Activated naive CD4-positive, alpha-beta T cell treated with anti-CD3 and anti-CD28 coated beads, Interleukin-2, amount 50 U/mL, for 72 hours (primary cell): ENCODE measurements at places on chromosomes 11 and 22.

DNA sequence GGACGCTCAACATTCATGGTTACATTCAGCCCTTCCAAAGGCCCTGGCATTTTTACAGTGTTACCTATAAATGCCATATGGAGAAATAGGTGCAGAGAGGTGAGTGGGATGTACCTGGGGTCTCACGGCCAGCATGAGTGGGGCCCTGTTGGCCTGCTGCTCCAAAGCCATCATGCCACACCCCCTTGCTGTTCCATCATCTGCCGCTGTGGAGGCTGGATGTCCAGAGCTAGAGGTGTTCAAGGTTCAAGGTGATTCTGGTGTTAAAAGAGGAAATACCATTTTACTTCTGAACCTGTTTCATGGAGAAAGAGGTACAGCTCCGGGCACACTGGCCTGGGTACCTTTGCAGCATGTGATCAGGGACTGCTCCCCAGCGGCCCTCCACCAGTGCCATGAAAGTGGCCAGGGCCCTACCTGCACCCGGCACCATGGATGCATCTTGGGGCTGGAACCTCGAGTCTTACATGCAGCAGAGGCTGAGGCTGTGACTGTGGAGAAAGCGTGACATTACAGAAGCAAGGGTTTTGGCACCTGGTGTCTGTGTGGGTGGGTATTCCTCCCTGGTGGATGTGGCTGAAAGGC is 68.6 kb downstream of the PARVB start:
- DNase-seq, result no peak

DNA sequence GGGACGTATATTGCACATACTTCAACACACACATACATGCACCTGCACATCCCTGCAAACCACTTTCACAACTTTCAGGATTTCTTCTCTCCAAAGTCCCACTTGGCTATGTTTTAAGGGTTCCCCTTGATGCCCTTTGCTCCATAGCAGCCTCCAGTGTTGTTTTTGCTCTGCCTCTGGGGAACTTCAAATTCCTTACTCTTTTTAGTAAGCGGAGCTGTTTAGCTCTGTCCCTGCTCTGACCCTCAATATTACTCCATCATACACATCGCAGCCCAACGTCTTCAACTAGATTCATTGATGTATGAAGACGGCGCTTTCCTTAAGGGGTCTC is 18.3 kb downstream of the PRR5L start:
- DNase-seq, result no peak

- DNase-seq, result no peak
Observed at GRCh38 chr11:109704432-109704831, 282.4 kb downstream of the C11orf87 start.

DNA sequence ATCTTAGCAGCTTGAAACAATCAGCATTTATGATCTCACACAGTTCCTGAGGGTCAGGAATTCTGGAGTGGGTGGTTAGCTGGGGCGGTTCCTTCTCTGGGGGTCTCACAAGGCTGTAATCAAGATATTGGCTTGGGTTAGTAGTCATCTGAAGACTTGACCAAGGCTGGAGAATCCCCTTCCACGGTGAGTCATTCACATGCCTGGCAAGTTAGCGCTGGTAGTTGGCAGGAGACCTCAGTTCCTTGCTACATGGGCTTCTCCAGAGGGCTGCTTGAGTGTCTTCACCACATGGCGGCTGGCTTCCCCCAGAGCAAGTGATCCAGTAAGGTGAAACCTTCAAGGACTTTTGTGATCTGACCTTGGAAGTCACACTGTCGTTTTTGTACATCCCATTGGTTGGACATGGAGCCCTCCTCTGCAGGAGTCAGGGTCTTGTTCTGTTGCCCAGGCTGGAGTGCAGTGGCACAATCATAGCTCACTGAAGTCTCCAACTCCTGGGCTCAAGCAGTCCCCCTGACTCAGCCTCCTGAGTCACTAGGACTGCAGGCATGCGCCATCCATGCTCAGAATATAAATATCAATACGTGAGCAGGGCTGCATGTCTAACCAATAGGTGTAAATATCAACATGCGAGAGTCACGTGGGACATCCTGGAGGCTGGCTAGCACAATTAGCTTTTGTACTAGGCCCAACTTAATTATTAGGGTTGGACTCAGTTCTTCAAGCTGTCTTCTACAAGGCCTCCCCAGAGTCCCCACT is 7.2 kb upstream of the NIPSNAP1 start:
- DNase-seq, result no peak

- no peak for DNase-seq
Observed at GRCh38 chr11:71543866-71544265, 4.4 kb upstream of the KRTAP5-9 start.

- DNase-seq, result no peak
Observed at GRCh38 chr11:5992150-5992549, 5.4 kb upstream of the OR52L1 start.

DNA sequence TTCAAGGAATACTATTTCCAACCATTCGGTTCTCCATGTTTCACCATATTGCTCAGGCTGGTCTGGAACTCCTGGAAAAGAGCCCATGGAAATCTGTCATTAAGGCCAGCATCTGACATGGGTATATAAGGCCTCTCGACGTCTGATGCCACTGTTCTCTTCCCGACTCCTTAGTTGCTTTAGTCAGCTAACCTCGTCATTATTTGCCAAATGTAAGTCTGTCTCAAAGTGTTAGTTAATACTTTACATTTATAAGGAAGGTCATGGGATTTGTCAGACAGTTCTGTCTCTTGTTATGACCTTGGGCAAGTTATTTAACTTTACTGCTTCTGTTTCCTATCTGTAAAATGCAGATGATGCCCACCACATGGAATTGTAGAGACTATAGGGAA is 1.6 kb downstream of the MRPL48 start:
- DNase-seq, result no peak

GRCh38 chr22:22927196-22927887 is 39.7 kb downstream of the IGLL5 start:
- no peak for DNase-seq

GRCh38 chr11:14742849-14743559 is 99.4 kb downstream of the PDE3B start:
- DNase-seq, result no peak

- no peak for DNase-seq
Observed at GRCh38 chr11:21069909-21070308, 400.5 kb downstream of the NELL1 start.

- no peak for DNase-seq
Observed at GRCh38 chr11:2293531-2293971, 8.2 kb downstream of the C11orf21 start.

- no peak for DNase-seq
Observed at GRCh38 chr11:132408877-132409276, 1038.5 kb downstream of the NTM start.

GRCh38 chr11:13288375-13289029 is 10.9 kb downstream of the BMAL1 start:
- no peak for DNase-seq
